ENCODE measurements at places on chromosomes 16 and 17. TPM values are rescaled to one million over a fixed set of nuclear protein-coding genes. Genes with fewer than 3 reads are reported as not detected.

GRCh38 chr17:64106918-64107317 is 23.0 kb downstream of the ERN1 start:
- H3K27me3 ChIP-seq: no peaks in the 10 kb centered on the region
- no peak for DNase-seq
- no peak overlapping the region for H3K4me3 ChIP-seq
- H3K4me1 ChIP-seq: no peaks in the 10 kb centered on the region
- H3K36me3 ChIP-seq: no peaks in the 10 kb centered on the region

DNA sequence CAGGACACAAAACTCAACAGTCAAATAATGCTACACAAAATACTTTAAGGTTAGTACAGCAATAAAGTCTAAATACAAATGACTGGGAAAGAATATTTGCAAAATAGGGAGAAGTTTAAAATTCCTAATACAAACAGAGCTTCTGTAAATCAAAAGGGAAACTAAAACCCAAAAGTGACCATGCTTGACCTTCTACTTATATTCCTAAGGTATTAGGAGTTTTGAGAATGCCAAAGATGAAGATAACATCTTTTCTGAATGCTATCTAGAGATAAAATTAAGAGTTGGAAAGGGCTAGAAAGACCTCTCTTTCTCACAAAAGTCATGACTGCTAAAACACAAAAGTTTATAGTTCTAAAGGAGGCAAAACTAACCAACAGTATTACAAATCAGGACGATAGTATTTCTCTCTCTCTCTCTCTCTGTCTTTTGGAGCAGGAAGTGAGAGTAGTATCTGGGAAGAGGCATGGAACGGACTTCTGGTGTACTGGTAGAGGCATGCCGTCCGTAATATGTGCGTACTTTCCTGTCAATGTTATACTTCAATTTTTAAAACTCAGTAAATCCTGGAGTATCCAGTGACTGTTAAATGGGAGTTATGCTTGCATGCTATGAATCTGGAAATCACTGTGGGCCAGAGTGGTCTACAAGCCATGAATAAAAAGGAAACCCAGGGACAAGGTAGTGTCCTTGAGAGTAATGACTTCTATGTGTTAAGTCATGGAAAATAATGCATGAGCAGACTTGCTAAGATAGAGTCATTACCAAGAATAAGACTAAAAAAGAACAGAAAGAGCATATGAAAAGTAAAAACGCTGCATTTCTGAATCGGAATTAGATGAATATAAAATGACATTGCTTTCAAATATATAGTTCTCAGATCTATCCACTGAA is 49.7 kb upstream of the ANKFY1 start:
- DNase-seq: no peak
- no peaks in the 10 kb centered on the region for H3K27me3 ChIP-seq
- peak overlapping the region; percentile 71 for H3K27ac ChIP-seq

- peak; percentile 64 for DNase-seq
- H3K36me3 ChIP-seq: no peaks in the 10 kb centered on the region
- H3K4me3 ChIP-seq: no peak overlapping the region
- peaks cover 15% of the 10 kb centered on the region for H3K4me1 ChIP-seq
These were observed 91.3 kb upstream of the SEC14L1 start for GRCh38 chr17:77049440-77049839.

DNA sequence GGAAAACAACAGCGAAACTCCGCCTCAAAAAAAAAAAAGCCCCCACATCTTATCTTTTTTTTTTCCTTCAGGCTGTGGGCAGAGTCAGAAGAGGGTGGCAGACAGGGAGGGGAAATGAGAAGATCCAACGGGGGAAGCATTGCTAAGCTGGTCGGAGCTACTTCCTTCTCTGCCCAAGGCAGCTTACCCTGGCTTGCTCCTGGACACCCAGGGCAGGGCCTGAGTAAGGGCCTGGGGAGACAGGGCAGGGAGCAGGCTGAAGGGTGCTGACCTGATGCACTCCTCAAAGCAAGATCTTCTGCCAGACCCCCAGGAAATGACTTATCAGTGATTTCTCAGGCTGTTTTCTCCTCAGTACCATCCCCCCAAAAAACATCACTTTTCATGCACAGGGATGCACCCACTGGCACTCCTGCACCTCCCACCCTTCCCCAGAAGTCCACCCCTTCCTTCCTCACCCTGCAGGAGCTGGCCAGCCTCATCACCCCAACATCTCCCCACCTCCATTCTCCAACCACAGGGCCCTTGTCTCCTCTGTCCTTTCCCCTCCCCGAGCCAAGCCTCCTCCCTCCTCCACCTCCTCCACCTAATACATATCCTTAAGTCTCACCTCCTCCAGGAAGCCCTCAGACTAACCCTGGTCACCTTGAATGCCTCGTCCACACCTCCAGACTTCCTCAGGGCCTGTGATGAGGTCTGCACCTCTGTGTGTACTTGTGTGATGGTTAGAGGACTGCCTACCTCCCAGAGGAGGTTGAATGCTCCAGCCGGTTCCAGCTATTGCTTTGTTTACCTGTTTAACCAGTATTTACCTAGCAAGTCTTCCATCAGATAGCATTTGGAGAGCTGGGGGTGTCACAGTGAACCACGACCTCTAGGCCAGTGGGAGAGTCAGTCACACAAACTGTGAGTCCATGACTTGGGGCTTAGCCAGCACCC is 1.2 kb upstream of the HBA1 start:
- no peak for DNase-seq
- H3K36me3 ChIP-seq: no peaks in the 10 kb centered on the region
- H3K27me3 ChIP-seq: peaks cover 82% of the 10 kb centered on the region
- no peak overlapping the region for H3K27ac ChIP-seq

- H3K36me3 ChIP-seq: no peaks in the 10 kb centered on the region
- H3K27ac ChIP-seq: no peak overlapping the region
- no peak for DNase-seq
These were observed 4.7 kb downstream of the VAC14 start for GRCh38 chr16:70796301-70796700.

GRCh38 chr16:49876716-49877129 is 20.8 kb upstream of the ZNF423 start:
- no peak overlapping the region for H3K27ac ChIP-seq
- H3K4me3 ChIP-seq: no peak overlapping the region
- H3K27me3 ChIP-seq: no peaks in the 10 kb centered on the region
- H3K4me1 ChIP-seq: no peaks in the 10 kb centered on the region
- H3K36me3 ChIP-seq: no peaks in the 10 kb centered on the region

Gene C17orf78
- not detected for total RNA-seq

Gene PAM16
- total RNA-seq: 72.5 TPM
